Right atrium auricular region (tissue), 2 donors: ENCODE measurements at places on chromosomes 5 and 9. TPM values are rescaled to one million over a fixed set of nuclear protein-coding genes. Genes with fewer than 3 reads are reported as not detected.

- no peak for DNase-seq
These were observed 182.9 kb downstream of the SAXO1 start for GRCh38 chr9:18849890-18850677.

AGXT2 gene
- total RNA-seq: not detected

DNA sequence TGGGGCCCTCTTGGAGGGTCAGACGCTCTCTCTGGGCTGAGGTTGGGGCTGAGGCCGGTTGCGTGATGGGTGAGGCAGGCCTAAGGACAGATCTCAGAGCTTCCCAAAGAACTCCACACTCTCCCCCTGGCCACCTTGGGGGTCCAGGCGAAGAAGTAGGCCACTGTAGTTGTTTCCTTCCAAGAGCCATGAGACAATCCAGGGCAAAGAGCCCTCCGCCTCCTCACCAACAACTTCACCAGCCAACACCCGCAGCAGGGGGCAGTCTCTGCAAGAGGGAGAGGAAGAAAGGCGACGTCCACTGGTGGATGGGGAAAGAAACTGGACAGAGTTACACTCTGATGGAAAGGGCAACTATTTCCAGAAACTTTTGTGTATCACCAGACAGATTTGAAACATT, 10.7 kb downstream of the SLC35A4 start:
- no peak for DNase-seq

PRDM9 gene
- not detected for total RNA-seq

DNA sequence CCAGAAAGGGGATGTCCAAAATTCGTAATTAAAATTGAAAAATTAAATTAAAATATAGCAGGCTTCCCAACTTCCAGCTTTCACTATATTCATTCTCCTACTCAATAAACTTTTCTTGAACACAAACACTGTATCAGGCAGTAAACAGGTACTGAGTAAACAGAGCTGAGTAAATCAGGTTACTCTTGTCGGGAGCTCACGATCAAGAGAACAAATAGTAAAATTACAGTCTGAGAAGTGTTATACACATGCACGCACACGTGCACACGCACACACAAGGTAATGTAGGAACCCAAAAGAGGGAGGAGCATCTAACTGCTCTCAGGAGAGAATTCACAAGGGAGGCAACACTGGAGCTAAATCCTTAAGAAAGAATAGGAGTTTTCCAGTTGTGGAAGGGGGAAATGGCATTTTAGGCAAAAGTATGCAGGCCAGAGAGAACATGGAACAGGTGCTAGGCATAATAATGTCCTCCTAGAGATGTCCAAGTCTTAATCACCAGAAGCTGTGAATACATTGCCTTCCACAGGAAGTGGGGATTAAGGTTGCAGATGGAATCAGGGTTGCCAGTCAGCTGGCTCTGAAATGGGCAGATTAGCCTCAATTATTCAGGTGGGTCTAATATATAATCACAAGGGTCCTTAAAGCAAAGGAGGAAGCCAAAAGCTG, 598.8 kb upstream of the BRINP1 start:
- no peak for DNase-seq

PCDHB8 gene
- total RNA-seq: 0.90 TPM

DNA sequence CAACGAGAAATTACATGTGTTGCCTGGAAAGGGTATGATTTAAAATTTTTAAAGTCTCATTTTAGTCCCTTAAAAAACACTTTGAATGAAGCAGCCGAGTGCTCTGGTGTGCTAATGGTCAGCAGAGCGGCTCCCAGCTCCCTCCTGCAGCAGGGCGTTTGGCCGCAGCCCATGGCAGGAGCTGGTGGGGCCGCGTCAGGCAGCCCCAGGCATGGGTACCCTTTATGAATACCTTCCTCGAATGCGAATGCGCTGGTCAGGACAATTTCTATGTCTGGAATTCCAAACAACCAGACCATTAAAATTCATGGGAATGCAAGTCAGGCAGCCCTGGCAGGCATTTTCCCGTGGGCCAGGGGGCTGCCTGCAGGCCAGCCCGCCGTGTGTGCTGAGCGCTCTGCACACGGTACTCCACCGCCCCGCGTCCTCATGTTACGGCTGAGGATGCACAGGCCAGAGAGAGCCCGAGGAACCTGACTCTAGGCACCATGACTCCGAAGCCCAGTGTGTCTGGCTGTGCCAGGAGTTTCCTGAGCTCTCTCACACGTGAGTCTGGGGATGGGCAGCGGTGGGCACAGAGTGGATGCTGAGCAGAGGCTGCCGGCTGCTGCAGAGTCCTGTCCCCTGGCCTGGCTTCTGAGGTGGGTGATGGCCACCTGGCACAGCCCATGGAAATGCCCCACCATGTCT, 123.7 kb downstream of the WNK2 start:
- DNase-seq: no peak

GRCh38 chr5:72599065-72599433, 91.8 kb upstream of the ZNF366 start:
- no peak for DNase-seq

DNA sequence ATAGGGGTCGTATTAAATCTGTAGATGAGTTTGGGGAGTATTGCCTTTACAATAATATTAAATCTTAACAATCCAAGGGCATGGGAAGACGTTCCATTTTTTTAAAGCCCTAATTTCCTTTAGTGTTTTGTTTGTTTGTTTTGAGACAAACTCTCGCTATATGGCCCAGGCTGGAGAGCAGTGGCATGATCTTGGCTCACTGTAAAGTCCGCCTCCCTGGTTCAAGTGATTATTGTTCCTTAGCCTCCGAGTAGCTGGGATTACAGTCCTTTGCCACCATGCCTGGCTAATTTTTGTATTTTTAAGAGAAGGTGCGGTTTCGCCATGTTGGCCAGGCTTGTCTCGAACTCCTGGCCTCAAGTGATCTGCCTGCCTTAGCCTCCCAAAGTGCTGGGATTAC, 19.9 kb downstream of the NIPBL start:
- no peak for DNase-seq

- no peak for DNase-seq
These were observed 221.7 kb downstream of the ZNF608 start for GRCh38 chr5:124524552-124525232.

GRCh38 chr9:38015906-38016305, 53.1 kb downstream of the SHB start:
- no peak for DNase-seq

EFNA5 gene
- 19.2 TPM for total RNA-seq

DNA sequence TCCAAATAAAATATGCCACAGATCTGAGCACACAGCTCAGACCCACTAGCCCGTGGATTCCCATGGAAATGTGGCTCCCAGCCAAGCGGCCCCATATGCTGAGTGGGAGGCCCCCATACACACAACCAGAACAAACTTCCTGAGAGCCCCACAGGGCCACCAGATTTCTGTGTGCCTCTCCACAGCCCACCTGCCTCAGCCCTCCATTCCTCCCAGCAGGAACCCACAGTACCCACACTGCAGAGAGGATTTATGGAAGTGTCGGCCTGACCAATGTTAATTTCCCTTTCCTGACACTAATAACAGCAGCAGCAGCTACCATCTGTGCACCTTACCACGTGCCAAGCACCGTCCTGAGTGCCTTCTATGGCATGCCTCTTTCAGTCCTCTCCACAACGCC, 99.3 kb upstream of the SPOCK1 start:
- DNase-seq: no peak

ABO gene
- total RNA-seq: 1.1 TPM

DNA sequence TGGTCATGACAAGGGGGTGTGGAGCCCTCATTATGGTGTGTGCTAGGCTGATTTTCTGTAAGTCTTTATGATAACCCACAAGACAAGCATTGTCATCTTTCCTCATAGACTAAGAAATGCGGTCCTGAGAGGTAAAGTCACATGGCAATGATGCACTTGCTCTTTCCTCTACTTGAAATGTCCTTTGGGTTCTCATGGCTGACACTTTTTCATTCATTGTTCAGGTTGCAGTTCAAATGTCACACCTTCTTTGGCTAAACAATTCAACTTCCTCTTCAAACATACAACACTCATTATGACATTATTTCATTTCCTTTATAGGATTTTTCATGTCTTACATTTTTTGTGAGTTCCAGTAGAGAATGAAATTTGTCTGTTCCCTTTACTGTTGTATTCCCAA, 323.6 kb upstream of the PRR16 start:
- no peak for DNase-seq

DNA sequence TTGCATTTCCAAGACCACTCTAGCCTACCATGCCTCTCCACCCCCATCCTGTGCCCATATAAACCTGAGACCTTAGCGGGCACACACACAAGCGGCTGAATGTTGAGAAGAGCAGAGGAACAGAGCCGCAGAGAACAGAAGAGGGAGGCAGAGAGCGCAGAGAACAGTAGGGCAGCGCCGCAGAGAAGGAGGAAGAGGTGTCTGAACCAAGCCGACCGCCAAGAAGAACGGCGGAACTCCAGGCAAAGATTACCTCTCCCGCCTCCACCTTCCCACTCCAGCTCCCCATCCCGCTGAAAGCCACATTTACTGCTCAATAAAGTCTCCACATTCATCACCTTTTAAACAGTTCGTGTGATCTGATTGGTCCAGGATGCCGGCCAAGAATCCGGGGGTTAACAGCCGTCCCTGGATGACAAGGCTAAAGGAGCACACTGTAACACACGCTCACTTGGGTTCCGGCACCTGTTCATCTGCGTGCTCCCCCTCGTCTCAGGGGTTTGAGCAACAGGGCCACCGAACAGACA, 33.2 kb downstream of the GRIN3A start:
- DNase-seq: no peak

TOR4A gene
- total RNA-seq: 9.4 TPM

DNA sequence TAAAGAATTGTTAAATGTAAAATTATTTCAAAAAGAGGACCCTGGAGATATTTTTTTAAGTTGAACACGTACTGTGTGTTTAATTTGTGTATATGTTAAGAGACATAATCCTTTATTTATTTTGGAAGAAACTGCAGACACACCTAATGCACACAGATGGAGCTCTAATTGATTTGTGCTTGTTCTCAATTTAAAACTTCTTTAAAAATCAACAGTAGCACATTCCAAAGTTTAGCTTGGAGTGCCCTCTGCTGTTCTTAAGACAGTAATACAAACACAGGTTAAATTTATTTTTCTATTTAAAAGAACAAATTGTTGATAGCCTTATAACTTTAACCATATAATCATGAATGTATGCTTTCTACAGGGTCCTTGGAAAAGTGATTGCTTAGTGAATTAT, 277.6 kb upstream of the ADAMTS16 start:
- DNase-seq: no peak

GRCh38 chr9:106799152-106799551, 63.8 kb upstream of the ZNF462 start:
- DNase-seq: no peak

DNA sequence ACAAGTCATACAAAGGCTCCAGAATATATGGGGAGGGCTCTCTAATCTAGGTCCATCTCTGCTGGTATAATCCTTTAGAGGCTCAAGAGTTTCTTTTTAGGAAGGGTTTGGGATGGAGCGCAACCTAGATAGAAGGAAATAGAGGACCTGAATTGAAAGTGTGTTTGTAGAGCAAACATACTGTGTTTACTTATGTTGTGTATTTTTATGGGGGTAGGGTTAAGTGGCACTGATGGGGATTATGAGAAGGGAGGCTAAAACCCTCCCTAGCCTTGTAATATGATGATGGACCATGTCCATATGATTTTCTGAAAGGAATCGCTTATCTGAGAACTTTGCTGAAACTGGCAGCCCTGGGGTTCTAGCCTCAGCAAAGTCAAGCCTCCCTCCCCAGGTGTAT, 4.4 kb upstream of the ELL2 start:
- no peak for DNase-seq

- DNase-seq: no peak
These were observed 55.2 kb downstream of the HSPA4 start for GRCh38 chr5:133106761-133107572.

- no peak for DNase-seq
These were observed 239.0 kb downstream of the PJA2 start for GRCh38 chr5:109170629-109171350.

MEIKIN gene
- not detected for total RNA-seq

- DNase-seq: no peak
These were observed 1.3 kb upstream of the REEP5 start for GRCh38 chr5:112923148-112923917.

PCDHGA7 gene
- 4.9 TPM for total RNA-seq

GRM6 gene
- not detected for total RNA-seq

- DNase-seq: no peak
These were observed 18.1 kb downstream of the OTP start for GRCh38 chr5:77620405-77620804.

DNA sequence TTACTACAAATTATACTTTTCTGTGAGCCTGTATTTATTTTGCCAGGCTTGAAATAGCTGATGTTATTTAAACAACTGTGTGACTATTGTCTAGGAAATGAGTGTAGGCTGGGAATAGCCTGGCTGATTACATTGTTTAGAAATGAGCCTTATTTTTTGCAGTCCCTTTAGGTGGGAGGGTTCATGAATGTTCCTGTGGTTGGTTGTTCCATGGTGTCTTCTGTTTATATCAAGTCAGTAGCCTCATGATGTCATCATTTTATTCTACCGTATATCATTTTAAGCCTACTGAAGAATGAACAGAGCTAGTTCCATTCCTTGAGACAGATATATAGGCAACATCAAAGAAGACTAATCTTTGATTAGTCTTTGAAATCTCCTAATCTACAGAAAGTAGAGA, 53.1 kb downstream of the MAP1B start:
- DNase-seq: no peak

GRCh38 chr5:10539687-10539998, 24.2 kb upstream of the ANKRD33B start:
- no peak for DNase-seq

DNA sequence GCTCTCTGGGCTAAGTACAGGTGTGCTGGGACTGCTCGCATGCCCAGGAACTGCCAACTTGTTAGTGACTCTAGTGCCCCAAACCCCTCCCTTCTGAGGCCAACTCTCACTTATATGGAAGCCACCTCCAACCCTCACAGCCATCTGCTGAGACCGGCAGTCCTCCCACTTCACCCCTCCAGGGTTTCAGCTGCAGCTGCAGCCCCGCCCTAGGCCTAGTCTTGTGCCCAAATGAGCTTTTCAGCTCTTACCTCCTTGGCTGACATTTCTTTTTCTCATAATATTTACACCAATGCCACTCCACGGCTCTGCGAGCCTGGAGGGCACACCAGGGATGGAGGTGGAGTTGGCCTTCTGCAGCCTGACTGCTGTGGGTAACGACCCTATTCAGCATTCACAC, 166.6 kb downstream of the ROR2 start:
- no peak for DNase-seq

SUSD3 gene
- 1.6 TPM for total RNA-seq

NUTM2G gene
- not detected for total RNA-seq

KCNN2 gene
- 22.4 TPM for total RNA-seq

- DNase-seq: peak; percentile 32
These were observed 17.8 kb downstream of the MED10 start for GRCh38 chr5:6360323-6361072.

GRCh38 chr5:156037151-156037909, 289.6 kb upstream of the SGCD start:
- no peak for DNase-seq

PCDHB16 gene
- 5.3 TPM for total RNA-seq

- DNase-seq: no peak
These were observed 47.4 kb downstream of the CSNK1G3 start for GRCh38 chr5:123559434-123559775.
